ENCODE measurements at places on chromosomes 7 and 10. TPM values are rescaled to one million over a fixed set of nuclear protein-coding genes. Genes with fewer than 3 reads are reported as not detected.

GRCh38 chr7:157963526-157963925 lies 624.1 kb downstream of the PTPRN2 start:
- no peak for DNase-seq

GRCh38 chr7:3415861-3416312 lies 114.8 kb downstream of the SDK1 start:
- DNase-seq, result no peak

DNA sequence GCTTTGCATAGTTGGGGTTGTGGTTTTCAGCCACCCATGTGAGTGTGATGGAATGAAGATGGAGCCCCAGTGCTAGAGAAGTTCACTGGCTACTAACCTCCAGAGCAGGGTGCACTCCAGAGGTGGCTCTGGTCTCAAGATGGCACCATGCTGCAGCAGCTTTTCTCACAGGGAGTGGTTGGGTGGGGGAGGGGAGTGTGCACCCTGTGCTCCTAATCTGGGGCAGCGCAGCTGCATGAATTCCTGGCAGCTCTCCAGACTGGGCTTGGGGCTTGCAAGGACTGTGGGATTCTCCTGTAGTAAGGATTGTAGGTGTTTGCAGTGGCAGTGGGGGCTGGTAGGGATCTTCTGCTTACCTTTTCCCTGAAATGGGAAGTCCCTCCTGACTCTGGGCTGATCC lies 23.7 kb downstream of the PHTF2 start:
- DNase-seq, result no peak

DNA sequence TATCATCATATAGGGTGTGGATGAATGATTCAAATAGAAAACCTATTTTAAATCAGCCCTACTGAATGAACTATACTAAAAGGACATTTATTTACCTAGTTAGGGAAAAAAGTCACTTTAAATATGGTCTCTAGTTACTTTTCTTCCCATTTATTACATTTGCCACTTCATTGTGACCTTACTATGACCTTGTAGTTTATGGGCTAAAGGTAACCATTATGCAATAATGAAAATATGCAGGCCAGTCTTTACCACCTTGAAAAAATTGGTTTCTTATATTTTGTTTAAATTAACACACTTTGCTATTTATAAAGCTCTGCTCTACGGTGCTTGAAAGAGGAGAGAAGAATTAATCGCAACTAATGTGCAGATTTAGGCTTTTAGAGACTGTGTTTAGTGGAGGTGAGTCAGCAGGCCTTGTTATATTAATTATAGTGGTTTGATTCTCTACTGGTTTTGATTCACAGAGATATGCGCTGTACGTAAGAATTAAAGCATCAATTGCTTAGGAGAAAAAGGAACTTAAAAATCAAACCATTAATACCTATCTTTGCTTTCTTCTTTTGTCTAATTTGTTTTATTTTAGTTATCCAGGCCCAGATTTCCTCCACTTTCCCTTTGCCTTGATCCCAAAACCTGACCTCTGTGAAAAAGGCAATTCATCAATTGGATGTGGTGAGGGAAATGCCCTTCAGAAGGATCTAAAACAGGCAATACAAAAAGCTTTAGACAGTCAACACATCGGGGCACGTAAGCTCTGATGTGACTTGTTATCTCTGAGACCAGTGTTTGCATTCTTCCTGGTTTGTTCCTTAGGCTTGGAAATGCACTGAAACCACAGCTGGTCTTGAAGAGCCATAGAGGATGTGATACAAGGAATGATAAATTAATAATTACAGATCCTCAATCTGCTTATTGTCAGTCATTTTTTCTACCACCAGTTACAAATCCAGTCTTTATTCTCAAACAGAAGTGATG lies 141.2 kb upstream of the HDAC9 start:
- DNase-seq, result no peak

GRCh38 chr10:103175580-103176285 lies 17.3 kb downstream of the NT5C2 start:
- no peak for DNase-seq

DNA sequence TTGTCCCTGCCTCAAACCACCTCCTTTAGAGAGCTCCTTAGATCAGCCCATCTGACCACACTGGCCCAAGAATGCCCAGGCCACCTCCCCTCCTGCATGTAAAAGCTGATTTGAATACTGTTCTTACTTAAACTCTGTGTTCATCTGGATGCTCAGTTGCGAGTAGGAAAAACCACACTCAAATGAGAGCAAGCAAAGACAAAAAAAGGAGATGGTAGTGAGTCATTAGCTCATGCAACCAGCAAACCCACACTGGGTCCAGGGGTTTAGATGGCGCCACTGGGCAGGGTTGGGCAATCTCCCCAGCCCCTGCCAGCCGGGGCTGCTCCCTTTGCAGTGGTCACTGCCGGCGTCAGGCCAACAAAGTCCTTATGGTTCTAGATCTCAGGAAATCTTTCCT lies 32.7 kb downstream of the TSPAN15 start:
- DNase-seq, result no peak

DNA sequence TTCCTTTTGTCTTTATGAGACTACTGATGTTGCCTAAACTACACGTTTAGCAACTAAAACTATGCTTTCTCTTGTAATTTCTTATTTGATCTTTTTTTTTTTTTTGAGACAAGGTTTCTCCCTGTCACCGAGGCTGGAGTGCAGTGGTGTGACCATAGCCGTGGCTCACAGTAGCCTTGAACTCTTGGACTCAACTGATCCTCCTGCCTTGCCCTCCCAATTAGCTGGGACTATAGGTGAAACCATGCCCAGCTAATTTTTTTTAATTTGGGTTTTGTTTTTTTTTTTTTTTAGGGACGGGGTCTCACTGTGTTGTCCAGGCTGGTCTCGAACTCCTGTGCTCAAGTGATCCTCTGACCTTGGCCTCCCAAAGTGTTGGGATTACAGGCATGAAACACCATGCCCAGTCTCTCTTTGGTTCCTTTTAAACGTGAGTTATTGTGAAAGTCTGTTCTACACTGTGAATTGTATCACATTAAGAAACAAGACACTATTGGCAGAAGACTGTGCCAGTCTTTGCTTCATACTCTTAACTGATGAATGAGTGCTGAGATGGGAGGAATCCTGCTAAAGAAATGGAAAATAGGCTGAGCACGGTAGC lies 6.4 kb downstream of the TMEM248 start:
- DNase-seq, result no peak

DNA sequence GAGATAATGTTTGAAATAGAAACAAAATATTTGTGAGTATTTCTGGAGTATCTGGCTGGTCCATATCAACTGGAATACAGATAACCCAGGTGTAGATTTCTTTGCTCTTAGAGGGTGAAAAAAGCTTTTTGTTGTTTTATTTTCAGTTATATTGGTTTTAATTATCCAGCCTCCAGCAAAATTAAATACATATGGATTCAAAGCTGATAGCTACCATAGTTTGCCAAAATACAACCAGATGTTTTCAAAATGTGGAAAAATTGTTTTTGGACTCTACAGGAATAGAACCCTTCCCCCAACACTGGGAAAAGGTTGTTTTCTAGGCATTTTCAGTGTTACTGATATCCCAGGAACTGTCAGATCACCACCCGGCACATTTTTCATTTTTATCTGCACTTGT lies 30.1 kb downstream of the LRRC17 start:
- no peak for DNase-seq

GRCh38 chr10:119680650-119681081 lies 29.5 kb downstream of the BAG3 start:
- no peak for DNase-seq

GRCh38 chr10:23975431-23975830 lies 233.5 kb upstream of the KIAA1217 start:
- DNase-seq, result no peak

DNA sequence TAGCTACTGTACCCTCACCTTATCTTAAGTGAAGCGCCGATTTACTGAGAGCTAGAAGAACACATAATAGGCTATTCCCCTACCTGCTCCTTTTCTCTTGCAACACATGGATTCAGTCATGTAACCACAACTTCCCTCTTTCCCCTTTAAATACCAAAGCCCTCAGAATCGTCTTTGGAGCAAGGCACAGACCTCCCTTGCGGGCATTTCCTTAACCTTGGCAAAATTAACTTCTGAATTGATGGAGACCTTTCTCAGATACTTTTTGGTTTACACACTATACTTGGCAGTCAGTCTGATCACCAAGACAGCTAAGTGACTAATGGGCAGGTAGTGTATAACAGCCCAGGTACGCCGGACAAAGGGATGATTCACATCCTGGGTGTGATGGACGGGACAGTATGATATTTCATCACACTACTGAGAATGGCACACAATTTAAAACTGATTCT lies 72.7 kb upstream of the SEC61G start:
- no peak for DNase-seq

DNA sequence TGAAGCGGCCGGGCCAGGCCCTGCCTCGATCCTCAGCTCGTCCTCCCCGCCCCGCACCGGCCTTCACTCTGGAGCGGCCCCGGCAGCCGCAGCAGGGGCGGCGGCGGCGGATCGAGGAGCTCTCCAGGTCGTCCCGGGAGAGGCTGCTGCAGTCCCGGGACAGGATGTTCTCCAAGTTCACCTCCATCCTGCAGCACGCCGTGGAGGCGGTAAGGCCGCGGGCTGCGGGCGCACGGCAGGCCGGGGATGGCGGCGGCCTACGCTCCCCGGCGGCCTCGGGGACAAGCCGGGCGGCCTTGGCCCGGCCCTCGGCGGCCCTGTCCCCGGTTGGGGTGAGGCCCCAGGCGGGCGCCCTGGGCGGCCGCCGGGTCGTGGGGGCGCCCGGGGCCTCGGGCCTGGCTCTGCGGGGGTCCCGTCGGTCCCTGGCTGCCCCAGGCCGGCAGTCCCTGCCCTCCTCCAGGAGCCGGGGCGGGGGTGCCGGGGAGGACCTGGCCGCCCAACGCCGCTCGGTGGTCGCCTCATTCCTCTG lies 399 bp downstream of the FHIP2A start:
- peak; percentile 23 for DNase-seq

PNLIPRP2 gene
- total RNA-seq, result not detected
